ENCODE measurements at places on chromosomes 13 and 19.

DNA sequence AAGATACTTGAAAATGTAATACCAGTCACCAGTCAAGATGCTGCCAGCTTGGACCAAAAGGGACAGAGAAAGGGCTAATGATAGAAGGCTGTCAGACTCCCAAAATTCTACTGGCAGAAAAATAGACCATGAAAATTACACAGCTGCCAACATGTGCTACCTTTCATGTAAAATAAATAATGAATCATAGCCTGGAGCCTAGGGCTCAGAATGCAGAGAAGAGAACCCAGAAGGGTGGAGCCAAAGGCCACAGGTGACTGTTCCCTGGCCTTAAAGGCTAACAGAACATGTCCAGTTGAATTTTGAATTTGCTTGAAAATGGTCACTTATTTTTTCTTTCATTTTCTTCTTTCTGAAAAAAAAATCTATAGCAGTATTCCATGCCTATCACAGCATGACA is 1827.0 kb upstream of the MIR17HG start:
- no peak for DNase-seq

DNA sequence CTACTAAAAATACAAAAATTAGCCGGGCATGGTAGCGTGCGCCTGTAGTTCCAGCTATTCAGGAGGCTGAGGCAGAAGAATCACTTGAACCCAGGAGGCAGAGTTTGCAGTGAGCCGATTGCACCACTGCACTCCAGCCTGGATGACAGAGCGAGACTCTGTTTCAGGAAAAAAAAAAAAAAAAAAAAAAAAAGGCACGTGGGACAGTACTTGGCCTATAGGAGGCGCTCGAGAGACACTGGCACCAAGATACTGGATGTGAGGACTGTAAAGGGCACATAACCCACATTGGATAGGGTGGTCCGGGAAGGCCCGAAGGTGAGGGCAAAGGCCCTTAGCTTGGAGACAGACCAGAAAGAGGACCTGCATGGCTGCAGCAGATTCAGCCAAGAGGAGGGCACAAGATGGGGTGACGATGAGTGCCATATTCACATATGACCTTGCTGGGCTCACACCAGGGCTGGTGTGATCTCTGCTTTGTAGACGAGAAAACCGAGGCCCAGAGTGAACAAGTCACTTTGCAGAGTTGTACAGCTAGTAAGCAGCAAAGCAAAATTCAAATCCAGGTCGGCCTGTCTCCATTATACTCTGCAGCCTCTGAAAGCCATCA is 89.4 kb downstream of the DPF1 start:
- no peak for DNase-seq

DNA sequence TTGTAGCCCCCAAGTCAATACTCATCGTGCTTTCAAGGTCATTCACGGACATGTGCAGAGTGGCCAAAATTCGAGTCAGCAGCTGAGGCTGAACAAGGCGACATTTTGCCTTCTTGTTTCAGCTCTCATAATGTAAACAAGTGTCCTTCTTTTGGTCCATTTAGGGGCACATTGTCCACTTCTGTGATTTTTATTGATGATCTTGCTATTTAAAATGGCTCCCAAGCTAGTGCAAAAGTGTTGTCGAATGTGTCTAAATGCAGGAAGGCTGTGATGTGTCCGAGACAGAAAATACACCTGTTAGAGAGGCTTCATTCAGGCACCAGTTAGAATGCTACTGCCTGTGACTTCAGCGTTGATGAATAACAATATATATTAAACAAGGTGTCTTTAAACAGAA is 405.9 kb downstream of the IRS2 start:
- DNase-seq: no peak

DNA sequence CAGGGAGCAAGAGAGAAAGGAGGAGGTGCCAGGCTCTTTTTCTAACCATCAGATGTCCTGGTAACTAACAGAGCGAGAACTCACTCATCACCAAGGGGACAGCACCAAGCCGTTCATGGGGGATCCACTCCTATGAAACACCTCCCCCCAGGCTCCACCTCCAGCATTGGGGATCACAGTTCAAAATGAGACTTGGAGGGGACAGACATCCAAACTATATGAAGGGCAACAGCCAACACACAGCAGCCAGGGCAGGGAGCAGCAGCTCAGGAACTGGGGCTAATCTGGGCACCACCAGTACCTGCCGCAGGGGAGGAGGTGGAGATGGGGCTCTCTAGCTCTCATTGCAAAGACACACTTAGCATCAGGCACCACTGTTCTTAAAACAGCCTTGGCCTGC is 34.3 kb upstream of the VSTM2B start:
- DNase-seq: no peak

DNA sequence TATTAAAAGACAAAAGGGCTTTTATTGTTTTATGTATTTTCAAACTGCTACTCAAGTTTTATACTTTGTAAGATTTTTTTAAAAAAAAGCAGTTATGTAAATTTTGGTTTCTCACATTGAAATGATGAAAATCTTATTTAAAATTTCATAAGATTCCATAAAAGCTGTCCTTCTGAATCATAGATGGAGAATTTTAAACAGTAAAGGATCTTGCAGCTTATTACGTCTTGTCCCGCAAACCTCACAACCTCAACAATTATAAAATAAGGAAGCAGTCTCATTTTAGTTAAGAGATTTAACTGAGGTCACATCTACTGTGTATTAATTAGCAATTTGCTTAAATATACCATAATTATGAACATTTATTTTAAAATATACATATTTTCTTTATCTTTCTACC is 581.0 kb upstream of the SPRY2 start:
- DNase-seq: no peak

- DNase-seq: no peak
Observed at GRCh38 chr13:112952759-112953551, 16.1 kb upstream of the MCF2L start.

- DNase-seq: no peak
Observed at GRCh38 chr19:7869910-7870511, 4.2 kb downstream of the PRR36 start.

DNA sequence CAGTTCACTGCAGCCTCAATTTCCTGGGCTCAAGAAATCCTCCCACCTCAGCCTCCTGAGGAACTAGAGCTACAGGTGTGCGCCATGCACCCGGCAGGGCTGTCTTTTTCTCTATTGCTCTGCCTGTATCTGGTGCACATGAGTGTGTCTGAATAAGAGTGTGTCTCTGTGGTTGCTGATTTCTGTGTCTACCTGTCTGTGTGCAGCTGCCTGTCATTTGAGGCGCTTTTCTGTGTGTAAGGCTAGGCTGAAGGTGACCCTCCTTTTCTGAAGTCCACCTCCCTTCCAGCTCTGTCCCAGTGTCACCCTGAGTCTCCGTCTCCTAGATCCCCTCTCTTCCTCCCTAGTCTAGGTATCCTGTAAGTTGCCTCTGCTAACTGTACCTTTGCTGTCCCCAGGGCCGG is 1.5 kb upstream of the PRR12 start:
- no peak for DNase-seq

DNA sequence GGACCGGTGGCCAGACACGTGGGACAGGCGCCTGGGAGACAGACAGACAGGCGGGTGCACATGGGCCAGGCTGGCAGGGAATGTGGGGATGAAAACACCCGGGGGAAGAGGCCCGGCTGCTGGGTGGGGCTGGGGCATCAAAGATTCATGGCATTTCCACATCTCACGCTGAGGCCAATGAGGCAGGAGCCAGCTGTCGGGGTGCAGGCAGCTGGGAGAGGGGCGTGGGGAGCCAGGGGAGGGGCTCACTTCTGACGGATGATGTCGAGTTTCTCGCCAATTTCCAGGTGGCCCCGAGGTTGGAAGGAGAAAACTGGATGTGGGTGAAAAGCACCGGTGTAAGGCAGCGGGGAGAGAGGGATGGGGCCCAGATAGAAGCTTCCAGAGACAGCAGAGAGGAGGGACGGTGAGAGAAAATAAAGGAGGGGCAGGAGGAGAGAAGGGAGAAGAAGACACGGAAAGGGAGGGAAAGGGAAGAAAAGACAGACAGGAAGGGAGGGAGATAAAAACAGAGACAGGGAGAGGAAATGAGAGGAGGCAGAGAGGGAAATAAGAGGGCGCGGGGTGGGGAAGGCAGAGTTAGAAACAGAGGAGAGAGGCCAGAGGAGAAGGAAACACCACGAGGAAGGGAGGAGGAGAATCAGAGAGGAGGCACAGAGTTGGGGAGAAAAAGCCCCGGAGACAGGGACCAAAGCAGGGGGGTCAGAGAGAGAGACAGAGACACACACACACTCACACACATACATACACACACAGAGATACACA is 8.0 kb upstream of the CCER2 start:
- DNase-seq: no peak

GRCh38 chr13:80245162-80245733 is 95.7 kb downstream of the SPRY2 start:
- no peak for DNase-seq

DNA sequence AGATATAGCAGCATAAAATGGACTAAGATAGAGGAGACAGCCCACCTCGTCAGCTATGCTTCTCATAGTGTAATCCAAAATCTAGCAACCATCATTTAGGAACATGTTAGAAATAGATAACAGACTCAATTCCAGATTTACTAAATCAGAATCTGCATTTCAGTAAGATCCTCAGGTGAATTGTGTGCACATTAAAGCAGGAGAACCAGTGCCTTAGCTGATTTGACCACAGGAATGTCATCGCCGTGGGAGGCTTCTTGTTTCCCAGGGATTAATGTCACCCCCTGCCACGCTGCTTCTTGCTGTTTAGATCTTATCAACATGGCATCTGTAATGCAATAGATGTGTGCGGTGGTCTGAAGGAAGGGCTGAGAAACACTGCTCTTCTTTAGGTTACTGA is 84.0 kb downstream of the GPC5 start:
- DNase-seq: peak; percentile 0

DNA sequence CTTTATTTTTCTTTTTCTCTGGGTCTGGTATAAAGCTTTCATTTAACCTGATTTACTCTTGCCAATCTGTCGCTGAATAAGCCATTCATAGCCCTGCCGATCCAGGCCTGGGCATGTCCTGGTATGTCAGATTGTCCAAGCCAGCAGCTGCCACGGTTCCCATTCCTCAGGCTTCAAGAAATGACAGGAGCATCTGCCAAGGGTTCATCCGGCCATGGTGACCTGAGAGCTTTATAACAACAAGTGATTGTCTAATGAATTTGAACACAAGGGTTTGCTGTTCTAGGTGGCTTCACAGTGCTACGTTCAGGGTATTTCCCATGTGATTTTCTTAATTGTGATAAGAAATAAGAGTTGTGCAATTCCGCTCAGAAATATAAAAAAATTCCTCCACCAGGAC is 20.0 kb downstream of the PNMA8A start:
- DNase-seq: no peak

DNA sequence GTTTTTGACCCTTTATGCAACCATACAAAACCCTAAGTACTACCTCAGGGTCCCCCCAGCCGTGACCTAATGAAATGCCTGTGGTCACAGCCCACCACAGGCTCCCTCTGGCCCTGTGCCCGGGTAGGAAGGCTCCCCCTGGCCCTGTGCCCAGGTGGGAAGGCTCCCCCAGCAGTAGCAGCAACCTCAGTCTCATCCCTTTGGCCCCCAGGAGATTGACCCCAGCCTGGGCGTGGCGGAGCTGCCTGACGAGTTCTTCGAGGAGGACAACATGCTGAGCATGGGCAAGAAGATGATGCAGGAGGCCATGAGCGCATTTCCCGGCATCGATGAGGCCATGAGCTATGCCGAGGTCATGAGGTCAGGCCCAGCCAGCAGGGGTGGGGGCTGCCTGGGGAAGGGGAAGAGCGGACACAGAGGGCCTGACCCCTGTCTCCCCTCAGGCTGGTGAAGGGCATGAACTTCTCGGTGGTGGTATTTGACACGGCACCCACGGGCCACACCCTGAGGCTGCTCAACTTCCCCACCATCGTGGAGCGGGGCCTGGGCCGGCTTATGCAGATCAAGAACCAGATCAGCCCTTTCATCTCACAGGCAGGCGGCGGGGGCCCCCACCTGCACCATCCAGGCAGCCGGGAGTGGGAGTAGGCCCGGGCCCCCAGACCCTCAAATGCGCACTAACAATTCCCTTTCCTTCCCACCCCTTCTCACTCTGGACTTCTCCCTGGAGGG is 6.3 kb upstream of the BEST2 start:
- DNase-seq: no peak

GRCh38 chr19:9757544-9758501 is 10.7 kb downstream of the ZNF846 start:
- DNase-seq: no peak

DNA sequence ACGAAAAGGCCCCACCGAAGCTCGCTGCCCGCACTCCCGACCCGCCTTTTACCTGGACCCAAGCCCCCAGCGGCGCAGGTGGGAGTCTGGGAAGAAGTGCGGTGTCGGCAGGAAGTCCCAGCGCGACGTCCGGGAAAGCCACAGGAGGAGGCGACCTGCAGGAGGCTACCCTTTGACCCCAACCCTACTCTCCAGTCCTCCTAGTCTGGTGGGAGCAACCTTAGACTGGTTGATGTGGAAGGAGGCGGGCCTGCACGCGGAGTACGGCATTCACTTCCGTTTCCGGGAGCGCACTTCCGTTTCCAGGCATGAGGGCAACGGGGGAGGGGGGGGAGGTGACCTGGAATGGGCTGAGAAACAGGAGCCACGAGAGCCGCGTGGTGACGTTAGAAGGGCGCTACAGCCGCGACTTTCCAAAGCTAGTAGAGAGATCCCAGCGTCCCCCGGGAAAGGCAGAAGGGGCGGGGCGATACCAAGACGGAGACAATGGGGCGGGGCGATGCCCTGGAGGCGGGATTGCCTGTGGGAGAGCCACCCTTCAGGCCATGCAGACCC is 28.5 kb downstream of the ZNF266 start:
- DNase-seq: peak; percentile 85

DNA sequence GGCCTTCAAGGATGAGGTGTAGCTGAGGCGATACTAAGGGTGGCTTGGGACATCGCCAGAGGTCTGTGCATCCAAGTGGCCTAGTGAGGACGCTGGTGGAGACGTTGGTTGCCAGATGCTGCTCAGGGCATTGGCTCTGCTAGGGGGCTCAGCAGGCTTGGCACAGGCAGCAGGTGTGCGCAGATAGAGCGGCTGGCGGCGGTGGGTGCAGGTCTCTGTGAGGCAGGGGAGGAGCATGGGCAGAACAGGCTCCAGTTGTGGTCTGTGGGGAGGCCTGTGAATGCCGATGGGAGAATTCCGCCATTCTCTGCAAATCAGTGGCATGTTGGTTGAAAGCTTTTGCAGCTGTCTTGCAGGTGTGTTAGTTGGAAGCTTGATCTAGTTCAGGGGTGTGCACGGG is 21.2 kb downstream of the PRAM1 start:
- DNase-seq: no peak

GRCh38 chr13:109213714-109214113 is 572.7 kb downstream of the IRS2 start:
- DNase-seq: no peak

- no peak for DNase-seq
Observed at GRCh38 chr19:38805180-38805579, 7.6 kb downstream of the LGALS4 start.

- DNase-seq: no peak
Observed at GRCh38 chr13:105336706-105337576, 1198.5 kb downstream of the EFNB2 start.

Measured in HTR-8/SVneo (cell line).